ENCODE measurements at places on chromosomes 5 and 9.

DNA sequence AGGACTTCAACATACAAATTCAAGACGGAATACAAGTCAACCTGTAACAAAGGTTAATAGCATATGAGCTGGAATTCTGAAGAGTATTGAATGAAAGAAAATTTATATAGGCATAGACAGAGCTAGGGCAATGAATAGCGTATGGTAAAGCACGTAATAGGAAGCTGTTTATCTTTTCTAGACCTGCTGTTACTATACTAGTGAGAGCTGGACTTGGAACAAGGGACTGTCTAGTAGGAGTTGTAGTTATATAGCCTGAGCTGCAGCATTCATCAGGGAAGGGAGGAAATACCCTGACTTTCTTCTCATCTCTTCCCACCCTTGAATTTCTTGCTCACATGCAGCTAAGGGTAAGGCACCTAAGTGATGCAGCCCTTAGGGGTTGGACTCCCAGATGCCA lies 67.5 kb upstream of the PRLR start:
- no peak for DNase-seq

DNA sequence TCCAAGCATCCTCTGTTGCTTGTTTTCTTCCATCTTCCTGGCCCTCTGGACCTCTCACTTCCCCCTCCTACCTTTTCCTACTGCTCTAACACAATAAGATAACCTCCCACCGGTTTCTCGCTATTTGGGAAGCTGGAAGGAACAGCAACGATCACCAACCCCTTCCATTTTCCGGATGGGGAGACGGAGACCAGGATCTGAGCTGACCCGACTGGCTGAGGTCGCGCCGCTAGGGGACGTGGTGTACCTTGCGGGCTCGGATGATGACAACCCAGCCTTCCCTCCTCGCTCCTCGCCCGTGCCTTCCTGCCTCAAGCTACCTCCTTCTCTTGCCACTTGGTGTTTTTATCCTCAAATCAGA lies 1.9 kb downstream of the LPAR1 start:
- no peak for DNase-seq

DNA sequence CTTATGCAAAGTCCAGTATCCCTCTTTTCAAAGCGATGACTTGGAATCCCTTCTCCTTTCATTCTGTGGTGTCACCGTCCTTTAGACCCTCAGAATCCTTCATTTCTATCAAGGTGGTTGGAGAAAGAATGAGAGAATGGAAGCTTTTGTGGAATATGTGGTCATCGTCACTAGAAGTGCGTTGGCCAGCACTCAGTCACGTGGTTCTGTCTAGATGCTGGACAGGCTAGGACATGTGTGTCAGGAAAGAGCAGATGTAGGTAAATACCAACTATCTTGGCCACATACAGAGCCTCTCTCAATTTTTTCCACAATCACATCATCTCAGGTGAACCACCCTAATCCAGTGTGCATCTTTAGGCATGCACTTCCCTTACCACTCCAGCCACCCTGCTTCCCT lies 206.0 kb downstream of the ARRDC3 start:
- no peak for DNase-seq

DNA sequence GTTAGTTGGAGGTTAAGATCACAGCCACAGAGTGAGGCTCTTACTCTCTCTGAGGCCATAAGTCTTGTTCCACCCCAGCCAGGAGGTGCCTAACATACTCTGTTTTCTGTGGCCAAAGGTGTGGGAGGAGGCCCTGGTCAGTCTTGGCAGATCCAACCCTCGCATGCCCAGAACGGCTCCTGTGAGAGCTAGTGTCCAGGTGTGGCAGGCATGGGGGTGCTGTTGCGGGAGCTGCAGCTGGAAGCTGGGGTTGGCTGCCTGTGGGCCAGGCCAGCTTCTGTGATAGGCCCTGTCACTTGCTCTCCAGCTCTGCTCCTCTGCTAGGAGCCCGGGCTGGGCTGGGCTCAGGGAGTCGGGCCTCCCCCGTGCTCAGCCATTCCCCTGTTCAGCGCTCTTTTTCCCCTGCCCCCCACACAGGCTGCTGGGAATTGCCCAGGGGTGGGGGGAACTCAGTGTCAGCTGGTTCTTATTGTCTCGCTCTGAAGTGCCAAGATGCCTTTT lies 31.6 kb downstream of the IER5L start:
- no peak for DNase-seq

DNA sequence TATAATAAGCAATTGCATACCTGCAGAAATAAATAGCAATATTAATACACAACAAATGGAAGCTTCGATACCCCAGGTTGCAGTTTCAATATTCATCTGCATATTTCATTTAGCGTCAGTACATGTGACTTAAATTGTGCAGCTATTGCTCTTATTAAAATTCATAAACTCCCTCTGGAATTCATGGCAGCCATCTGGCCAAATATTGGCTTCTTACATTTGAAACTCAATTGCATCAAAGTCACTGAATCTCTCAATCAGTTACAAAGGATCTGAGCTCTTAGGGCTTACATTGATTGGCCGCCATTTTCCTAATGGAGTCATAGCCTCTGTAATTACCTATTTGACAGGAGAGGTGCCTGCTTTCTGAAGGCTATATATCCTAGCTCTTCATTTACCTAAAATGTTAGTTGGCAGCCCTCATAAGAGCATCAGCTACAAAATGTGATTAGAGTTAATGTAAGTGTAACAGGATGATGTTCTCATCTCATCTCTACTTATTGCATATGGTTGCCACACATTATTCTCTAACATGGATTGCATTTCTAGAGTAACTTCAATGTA lies 453.5 kb downstream of the CAAP1 start:
- DNase-seq: no peak

GRCh38 chr9:128254855-128255759 lies 20.7 kb downstream of the GOLGA2 start:
- DNase-seq: peak; percentile 59

DNA sequence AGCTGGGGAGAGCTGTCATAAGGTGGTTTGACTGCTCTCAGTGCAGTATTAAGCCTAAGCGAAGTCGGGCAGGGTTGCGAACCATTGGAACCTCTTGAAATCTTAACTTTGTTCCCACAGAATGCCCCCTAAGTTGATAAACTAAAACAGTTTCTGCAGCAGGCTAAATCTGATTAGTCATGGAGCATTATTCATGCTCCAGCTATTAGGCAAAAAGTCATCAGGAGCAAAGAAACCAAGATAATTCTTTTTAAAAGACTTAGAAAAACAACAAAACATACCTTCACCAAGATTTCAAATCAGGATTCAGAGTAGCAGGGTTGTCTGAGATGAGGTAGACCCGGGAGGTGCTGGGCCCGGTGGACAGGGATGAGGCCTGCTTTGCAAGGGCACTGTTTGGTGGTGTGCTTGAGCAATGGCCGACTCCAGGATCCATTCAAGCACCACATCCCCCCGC lies 69.9 kb upstream of the PLPP1 start:
- DNase-seq: no peak

- peak; percentile 84 for DNase-seq
Measured at GRCh38 chr9:7976167-7976755, 176.7 kb upstream of the DMAC1 start.

- DNase-seq: no peak
Measured at GRCh38 chr9:16950051-16950450, 79.6 kb upstream of the BNC2 start.

GRCh38 chr9:123000371-123001068 lies 32.9 kb upstream of the GPR21 start:
- DNase-seq: no peak

DNA sequence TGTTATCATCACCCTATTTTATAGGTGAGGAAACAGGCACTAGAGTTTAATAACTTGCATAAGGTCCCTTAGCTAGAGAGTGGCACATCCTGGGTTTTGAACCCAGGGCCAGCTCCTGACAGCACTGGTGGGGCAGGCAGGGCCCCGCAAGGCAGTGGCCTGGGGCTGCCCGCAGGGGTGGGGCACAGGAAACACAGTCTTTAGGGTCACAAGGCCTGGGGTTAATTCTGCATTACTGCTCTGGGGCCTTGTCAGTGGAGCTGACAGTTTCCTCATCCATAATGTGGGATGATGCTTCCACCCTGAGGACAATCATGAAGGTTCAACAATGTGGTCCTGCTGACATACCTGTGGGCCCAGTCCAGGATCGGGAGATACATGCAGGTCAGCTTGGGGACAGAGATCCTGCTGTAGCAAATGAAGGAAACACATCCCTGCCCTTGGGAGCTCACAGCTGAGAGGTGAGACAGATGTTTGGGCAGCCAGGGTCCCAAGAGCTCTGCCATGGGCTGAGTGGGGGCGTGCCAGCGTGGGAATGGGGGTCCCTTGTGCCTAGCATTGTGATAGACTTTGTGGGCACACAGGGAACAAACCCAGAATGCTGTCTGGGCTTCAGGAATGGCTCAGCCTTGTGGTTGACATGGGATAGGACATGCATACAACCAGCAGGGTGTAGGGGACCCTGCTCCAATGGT lies 14.7 kb downstream of the FGF18 start:
- no peak for DNase-seq

DNA sequence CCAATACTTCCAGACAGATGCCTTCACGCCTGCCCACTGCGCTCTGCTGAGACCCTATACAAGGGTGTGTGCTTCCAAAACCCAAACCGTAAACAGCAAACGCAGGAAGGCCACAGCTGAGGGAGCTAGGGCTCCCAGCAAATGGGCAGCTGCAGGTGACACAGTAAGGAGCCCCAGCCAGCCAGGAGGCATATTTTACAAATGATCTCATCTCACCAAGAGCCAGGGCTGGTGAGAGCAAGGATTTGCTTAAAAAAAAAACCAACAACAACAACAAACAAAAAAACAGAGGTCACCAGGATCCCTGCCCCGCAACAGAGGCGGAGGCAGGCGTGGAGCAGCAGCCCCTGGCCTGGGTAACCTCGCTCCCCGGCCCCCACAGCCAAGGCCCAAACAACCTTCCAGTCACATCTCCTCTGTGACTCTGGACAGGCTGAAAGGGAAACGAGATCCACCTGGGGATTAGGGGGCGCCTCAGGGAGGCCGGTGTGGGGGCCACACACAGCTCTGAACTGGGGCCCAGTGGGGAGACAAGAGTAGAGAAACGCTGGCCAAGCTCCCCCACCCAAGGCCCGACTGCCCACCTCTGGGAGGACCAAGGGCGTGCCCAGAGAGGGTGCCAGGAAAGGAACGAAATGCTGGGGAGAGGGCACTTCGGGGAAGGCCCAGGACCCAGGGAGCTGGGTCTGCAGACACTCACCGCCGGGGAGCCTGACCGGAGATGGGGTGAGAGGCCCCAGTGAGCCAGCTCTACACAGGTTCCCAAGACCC lies 3.3 kb downstream of the NACC2 start:
- no peak for DNase-seq

GRCh38 chr9:88952086-88952615 lies 39.1 kb upstream of the S1PR3 start:
- no peak for DNase-seq

- DNase-seq: no peak
Measured at GRCh38 chr9:134476272-134476941, 150.2 kb downstream of the RXRA start.

DNA sequence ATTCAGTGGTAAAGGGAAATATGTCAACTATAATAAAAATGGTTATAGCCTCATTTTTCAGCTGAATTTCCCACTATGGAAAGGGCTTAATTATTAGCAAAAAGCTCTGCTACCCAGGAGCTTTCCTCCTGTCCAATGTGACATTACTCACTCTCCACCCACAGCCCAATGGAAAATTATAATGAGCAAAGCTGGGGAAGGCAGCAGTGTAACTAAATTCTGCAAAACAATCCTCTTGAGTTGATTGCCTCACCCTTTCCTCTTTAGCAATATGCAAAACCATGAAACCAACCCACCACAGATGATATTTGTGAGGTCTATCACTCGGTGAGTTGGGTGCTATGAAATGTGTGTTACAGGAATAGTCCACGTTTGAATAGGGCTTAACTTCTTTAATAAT lies 14.0 kb upstream of the PLPPR1 start:
- no peak for DNase-seq

- no peak for DNase-seq
Measured at GRCh38 chr5:38888041-38888440, 42.2 kb downstream of the OSMR start.

DNA sequence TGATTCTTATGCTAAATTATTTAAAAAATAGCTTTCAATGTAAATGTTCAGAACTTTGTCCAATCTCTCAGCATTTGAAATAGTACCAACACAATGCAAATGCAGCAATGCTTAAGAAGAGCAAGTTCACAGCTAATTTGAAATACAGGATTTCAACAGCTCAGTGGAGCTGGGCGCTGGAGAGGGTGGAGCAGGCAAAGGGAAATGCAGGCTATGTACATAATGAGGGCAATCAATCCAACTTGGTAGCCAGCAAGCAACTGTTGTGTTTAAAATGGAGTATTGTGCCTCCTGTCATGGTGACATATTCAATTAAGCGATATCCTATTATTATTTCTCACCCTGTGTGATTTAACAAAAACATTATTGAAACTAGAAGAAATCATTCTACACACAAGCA lies 568.8 kb downstream of the PSAT1 start:
- no peak for DNase-seq

GRCh38 chr5:137761566-137761965 lies 7.4 kb upstream of the HNRNPA0 start:
- DNase-seq: no peak

- DNase-seq: no peak
Measured at GRCh38 chr5:94445726-94446125, 172.7 kb downstream of the KIAA0825 start.

DNA sequence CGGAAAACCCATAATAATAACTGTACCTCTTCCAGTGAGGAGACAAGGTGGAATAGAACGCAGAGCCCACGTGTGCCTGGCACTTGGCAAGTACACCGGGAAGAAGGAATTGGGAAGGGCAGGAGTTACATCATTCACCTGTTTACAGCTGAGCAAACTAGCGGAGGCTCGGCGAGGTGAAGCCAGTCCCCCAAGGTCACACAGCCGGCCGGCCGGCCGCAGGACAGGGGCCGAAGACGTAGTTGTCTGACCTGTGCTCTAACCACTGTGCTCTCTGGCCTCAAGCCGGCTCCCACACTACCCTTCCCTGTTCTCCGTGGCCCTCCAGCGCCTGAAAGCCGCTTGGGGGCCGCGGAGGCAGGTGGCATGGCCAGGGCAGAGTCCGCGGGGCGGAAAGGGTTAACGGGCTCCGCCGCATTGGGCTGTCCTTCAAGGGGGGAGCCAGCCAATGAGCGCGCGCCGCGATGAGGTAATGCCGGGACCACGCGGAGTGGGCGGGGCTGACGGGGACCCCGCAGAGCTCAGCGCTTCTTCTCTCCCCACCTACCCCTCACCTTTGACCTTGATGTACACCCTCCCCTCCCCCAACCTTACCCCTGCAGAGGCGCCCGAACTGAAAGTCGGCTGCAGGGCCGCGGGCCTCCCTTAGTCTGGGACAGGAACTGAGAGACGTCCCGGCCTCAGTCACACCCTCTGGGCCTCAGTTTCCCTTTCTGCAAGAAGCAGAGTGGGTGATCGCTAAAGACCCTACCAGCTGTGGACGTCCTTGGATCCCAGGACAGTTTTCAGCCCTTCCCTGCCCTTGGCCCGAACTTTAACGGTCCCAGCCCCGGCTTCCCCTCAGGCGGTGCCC lies 125.1 kb downstream of the C9orf50 start:
- peak; percentile 93 for DNase-seq

GRCh38 chr5:140398379-140398811 lies 3.2 kb upstream of the ANKHD1 start:
- DNase-seq: no peak

GRCh38 chr9:12846035-12846434 lies 71.2 kb downstream of the LURAP1L start:
- no peak for DNase-seq
